Activated naive CD8-positive, alpha-beta T cell treated with anti-CD3 and anti-CD28 coated beads, Interleukin-2, amount 10 ng/mL, durations not matched to agents 7 days and 5 days (primary cell): ENCODE measurements at places on chromosomes 2 and 18. TPM values are rescaled to one million over a fixed set of nuclear protein-coding genes. Genes with fewer than 3 reads are reported as not detected.
A peak's percentile ranks its signal among the peaks of the same experiment; 100 is the strongest.

DNA sequence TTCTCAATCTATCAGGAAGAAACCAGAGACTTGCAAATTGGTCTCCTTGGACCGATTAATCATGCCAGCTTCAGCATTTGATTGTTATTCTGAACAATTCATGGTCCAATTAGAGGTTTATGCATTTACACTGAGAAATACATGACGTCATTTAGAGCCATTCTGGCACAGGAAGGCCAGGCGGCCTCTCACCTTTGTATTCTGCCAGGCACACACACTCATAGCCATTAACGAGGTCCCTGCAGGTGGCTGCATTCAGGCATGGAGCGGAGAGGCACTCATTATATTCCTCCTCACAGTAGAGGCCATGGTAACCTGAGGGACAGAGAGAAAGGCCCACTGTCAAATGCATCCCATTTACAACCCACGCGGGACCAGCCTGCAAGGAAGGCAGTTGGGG, 146.8 kb upstream of the PID1 start:
- no peak for DNase-seq

GRCh38 chr2:190600293-190601103, 48.4 kb upstream of the NAB1 start:
- no peak for DNase-seq

GRCh38 chr2:118554616-118555015, 292.8 kb downstream of the EN1 start:
- no peak for DNase-seq

DNA sequence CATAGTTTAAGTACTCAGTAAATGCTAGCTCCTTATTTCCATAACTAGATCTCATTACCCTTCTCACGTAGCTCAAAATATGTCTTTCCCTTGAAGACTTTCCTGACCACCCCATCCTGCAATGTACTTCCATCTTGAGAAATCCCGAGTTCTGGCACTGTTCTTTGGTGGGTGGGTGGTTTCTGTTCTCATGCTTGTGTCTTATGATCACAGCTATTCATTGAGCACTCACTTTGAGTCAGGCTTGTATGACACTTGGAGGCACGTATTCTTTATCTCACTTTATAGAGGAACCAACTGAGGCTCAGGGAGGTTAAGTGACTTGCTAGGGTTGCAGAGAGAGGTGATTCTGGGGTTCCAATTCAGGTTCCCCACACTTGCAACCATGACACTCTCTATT, 9.0 kb upstream of the CLIP4 start:
- DNase-seq = no peak

- DNase-seq = no peak
These were observed 99.1 kb downstream of the TACR1 start for GRCh38 chr2:75100011-75100800.

DNA sequence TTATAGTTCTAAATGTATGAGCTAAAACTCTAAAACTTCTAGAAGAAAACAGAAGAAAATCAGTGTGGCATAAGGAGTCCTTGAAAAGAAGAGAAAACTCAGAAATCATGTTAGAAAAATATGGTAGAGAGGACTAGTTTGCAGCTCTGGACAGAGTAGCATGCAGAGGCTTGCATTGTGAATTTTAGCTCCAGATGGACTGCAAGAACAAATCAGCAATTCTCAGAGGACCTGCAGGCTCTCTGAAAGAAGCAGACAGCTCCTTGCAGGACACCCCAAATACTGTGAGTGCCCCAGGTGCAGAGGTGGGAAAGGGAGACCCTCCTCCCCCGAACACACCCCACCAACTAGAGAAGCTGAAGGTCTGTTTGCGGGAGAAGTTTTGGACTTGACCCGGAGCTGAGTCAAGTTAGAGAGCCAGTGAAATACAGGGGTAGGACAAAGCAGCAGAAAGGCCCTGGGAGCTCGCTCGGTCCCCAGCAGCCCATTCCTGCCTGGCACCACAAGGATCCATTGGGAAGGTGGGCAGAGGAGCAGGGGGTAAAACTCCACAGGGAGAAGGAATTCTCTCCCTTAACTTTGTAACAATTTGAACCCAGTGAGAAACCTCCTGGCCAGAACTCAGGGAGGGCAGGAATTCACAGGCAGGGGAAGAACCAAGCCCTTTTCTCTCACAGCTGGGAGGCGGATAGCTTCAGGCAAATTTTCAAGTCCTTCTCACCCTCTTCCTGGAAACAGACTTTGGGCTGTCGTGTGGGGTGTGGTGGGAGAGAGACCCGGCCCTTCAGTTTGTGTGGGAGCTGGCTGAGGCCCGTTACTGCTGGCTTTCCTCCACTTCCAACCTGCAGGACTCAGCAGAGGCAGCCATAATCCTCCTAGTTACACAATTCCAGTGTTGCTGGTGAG, 216.2 kb upstream of the SLC35G4 start:
- DNase-seq = no peak

- DNase-seq = no peak
These were observed 335.9 kb downstream of the DLGAP1 start for GRCh38 chr18:4119127-4119648.

- no peak for DNase-seq
These were observed 44.9 kb upstream of the SNTG2 start for GRCh38 chr2:905833-906140.

DNA sequence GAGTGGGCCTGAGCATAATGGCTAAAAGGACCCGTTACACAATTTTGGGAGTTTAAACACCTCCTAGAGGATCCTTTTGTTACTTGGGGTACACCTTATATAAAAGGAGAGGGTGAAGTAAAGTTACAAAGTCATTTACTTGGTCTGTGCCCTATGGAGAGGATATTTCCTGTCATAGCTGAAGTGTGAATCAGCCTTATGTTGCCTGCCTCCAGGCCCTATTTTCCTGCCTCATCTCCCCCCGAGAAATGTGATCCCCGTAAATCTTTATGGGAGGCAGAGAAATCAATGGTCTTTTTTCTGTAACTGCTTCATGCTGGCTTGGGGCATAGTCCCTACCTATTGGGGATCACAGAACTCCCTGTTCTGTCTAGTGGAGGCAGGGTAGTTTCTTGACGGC, 906.6 kb downstream of the DSC3 start:
- no peak for DNase-seq

DNA sequence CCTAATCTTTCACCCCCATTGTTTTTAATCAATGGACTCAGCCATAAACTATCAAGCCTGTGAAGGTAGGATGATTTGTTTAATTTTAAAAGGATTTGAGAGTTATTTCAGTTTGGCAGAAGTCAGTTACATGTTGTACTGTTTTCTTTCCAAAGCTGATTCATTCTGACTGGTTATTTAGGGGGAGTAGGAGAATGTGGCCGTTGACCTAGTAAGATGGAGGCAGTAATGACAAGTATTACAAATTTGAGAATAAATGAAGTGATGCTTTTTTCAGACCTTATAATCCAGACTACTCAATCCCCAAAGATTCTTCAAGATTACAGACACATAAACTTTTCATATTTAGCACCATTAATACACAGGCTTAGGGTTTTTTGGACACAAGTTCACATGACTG, 4.3 kb downstream of the EPHA4 start:
- no peak for DNase-seq

DNA sequence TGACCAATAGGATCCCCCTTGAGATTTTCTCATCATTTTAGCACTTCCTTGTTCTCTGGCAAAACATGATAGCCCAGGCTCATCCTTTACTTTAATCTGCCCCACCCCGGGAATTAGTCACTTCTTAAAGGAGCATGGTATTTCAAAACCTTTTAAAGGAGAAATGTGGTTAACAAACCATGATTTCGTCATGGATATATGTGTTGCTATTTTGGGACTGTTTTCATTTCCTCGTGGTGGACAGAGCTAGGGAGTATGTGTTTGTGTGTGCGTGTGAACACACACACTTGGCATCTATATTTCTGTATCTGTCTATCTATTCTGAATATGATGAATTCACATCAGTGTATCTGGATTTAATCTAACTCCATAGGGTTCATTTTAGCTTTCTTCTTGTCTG, 128.1 kb downstream of the BIRC6 start:
- no peak for DNase-seq

DNA sequence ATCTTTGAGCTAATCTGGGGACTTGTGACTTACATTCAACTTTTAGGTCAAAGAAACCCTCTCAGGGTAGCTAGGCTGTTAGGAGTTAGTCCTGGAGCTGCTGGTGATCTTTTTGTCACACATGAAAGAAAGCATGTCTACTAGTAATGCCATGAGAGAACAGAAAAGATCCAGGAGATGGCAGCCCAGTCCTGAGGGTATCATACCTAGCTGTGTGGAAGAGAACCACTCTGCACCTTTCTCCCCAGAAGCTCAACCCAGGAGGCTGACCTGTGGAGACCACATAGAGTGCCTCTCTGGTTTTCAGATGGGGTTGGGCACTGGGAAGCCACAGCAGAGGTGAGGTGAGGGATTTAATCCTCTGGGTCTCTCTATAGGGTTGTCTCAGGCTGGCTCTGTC, 460.2 kb upstream of the UBE2E3 start:
- DNase-seq = no peak

- DNase-seq = no peak
These were observed 215.4 kb downstream of the AFF3 start for GRCh38 chr2:99926986-99927385.

GRCh38 chr2:102487761-102488462, 14.9 kb downstream of the SLC9A4 start:
- no peak for DNase-seq

DNA sequence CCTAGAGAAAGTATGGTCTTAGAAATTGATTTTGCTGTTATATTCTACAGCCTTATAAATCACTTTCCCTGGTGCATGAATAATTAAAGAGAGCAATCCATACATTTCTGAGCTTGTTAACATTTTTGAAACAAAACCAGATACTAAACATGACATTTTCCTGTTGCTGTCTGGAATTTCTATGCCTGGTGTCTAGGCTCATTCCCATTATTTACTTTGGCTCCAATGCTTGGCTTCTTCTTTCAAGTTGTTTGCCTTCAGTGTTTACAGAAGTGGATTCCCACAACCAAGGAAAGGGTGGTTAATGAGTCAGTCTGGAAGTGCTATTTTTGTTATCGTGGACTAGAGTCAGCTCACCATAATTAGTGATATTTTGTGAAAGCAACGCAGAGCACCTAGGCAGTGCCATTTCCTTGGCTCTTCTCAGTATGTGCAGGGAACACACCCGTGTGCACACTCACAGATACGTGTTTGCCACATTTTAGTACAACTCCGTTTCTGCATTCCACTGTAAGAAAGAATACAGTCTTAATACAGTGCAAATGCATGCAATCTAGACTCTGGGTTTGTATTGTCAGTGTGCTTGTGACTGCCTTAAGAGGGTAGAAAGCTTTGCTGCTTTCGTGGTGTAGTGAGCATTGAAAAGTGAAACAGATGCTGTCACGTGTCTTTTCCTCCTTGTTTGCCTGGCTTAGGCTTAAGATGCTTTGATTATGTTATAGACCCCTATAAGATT, 185.0 kb upstream of the RASGRP3 start:
- DNase-seq = no peak

DNA sequence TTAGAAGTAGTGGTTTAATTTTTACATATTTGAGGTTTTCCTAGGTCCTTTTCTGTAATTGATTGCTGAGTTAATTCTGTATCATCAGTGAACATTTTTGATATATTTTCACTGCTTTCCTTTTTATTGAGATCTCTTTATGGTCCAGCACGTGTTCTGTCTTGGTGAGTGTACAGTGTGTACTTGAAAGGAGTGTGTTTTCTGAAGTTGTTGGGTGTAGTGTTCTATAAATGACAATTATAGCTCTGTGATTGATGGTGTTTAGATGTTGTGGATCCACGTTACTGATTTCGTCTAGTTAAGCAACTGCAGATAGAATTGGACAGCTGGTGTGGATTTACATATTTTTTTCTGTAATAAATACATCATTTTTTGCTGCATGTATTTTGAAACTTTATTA, 32.7 kb downstream of the AGFG1 start:
- DNase-seq = no peak

- no peak for DNase-seq
These were observed 219.6 kb downstream of the SNTG2 start for GRCh38 chr2:1170241-1170640.

DNA sequence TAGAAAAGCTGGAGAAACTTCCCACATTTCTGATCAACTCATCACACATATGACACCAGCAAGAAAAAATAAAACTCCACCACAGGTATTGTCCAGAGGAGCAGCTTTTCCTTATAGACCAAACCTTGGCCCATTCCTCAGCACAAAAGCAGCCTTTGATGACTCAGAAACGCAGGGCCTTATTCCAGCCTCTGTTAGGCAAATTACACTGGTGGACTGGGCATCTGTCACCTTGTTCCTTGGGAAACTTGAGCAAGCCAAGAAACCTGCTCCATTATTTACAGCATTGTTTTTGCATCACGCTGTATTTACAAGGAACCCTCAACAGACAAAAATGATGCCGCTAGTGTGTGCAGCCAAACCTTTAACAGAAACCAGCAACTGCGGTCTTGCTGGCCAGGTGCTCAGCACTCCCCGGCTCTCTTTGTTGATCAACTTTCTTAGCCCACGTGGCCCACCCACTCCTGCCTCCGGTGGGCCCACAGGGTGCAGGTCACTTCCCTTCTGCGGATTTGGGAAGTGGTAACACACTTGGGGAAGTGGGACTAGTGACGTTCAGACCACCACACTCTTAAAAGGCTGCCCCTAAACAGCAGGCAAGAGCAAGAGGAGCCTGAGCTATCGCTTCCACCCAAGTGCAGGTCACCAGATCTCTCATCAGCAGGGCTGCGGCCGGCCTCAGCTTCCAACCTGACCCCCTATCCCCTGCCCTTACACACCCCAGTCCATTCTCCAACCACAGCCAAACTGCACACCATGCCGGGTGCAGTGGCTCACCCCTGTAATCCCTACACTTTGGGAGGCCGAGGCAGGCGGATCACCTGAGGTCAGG, 1.5 kb downstream of the AP1S3 start:
- DNase-seq = peak; percentile 47

DNA sequence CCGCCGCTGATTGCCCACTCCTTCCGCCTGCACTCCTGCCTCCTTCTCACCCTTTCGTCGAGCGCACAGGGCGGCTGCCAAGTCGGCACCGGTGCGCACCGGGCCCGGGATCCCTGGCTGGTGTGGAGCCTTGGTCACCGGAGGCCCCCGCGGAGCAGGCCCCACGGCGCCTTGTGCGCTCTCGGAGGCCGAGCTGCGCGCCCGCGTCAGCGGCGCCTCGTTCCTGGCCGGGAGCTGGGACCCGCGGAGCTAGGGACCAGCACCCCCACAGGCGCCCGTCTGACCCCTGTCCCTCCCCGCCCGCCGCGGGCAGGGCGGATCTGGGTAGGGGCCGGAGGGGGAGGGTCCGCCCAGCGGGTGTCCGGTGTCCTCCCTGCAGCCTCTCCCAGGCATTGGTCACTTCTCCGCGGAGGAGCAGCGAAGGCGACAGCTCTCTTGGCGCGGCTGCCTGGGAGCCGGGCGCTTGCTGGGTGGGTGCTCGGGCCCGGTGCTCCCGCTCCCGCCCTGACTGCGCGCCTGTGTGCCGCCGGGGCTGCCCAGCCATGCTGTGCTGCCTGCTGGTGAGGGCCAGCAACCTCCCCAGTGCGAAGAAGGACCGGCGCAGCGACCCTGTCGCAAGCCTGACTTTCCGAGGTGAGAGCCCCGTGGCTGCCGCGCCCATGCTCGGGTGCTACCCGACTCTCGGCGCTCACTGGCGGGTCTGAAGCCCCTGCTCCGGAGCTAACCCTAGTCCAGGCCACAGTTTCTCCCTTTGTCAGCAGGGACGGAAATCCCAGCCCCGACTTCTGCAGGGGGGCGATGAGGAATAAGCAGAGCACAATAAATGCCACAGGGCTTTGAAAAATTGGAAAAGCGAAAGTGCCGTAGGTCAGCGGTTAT, 13.2 kb downstream of the DYSF start:
- peak; percentile 53 for DNase-seq

L3MBTL4 gene
- 0.08 TPM for total RNA-seq

COL6A3 gene
- total RNA-seq = 0.45 TPM

EFHD1 gene
- total RNA-seq = 8.8 TPM

LIMS1 gene
- total RNA-seq = 52.1 TPM

ASNSD1 gene
- total RNA-seq = 37.0 TPM

SETBP1 gene
- total RNA-seq = 1.8 TPM

HADHB gene
- total RNA-seq = 68.1 TPM

HOXD12 gene
- not detected for total RNA-seq

KIF1A gene
- total RNA-seq = 2.3 TPM
